ENCODE measurements at places on chromosomes 5 and 9. TPM values are rescaled to one million over a fixed set of nuclear protein-coding genes. Genes with fewer than 3 reads are reported as not detected.
A peak's percentile ranks its signal among the peaks of the same experiment; 100 is the strongest.

GRCh38 chr5:157870837-157871834 lies 12.2 kb upstream of the CLINT1 start:
- H3K4me1 ChIP-seq, result no peaks in the 10 kb centered on the region
- H3K27me3 ChIP-seq, result no peaks in the 10 kb centered on the region
- DNase-seq, result no peak
- H3K4me3 ChIP-seq, result no peak overlapping the region

DNA sequence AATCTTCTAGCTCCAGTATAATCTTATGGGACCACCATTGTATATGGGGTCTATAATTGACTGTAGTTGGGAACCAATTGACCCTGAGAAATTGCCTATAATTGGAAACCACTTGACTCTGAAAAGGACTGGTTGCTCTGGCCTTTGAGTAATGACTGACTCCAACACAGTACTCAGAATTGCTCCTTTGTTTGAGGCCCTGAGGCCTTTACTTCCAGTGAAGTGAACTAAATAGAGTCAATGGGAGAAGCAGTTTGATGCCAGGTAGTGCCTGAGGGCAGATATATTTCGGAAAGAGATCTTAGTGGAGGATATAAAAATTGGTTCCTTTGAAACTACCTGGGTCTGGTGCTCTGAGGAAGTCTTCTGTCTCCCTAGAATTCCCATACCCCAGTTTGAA lies 16.0 kb upstream of the TMEM171 start:
- no peaks in the 10 kb centered on the region for H3K27me3 ChIP-seq
- H3K27ac ChIP-seq, result no peak overlapping the region
- H3K4me1 ChIP-seq, result no peaks in the 10 kb centered on the region
- no peaks in the 10 kb centered on the region for H3K36me3 ChIP-seq
- no peak overlapping the region for H3K4me3 ChIP-seq

DNA sequence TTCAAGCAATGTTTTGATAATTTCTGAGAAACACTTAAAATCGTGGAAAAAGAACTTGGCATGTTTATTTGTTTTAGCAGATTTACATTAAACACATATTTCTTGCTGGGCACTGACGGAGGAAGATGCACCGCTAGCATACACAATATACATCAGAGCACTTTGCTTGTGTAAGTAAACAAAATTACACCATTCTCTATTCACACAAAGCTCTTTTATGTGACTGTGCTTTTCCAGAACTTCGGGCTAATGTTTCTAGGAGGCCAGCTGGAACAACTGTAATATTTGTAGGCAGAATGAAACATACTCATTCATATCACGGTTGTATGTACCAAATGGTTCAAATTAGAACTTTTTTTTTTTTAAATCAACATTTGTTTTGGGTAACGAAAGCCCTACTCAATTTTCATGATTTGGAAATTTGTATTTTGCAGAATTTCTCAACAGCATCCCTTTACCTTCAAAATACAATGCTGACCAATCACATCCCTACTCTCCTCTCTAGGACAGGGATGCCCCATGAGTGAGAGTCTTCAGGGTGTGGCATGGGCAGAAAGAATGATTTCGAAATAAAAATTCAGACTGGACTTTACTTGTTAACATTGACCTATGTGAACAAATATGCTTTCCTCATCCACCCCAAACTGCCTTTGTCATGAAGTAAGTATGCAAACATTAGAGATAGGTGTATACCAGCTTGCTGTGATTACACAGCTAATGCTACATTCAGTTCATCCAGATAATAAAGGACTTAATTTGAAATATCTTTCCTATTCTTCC lies 425.1 kb downstream of the BNC2 start:
- H3K27me3 ChIP-seq, result no peaks in the 10 kb centered on the region
- H3K27ac ChIP-seq, result no peak overlapping the region
- H3K36me3 ChIP-seq, result no peaks in the 10 kb centered on the region
- H3K4me1 ChIP-seq, result no peaks in the 10 kb centered on the region

DNA sequence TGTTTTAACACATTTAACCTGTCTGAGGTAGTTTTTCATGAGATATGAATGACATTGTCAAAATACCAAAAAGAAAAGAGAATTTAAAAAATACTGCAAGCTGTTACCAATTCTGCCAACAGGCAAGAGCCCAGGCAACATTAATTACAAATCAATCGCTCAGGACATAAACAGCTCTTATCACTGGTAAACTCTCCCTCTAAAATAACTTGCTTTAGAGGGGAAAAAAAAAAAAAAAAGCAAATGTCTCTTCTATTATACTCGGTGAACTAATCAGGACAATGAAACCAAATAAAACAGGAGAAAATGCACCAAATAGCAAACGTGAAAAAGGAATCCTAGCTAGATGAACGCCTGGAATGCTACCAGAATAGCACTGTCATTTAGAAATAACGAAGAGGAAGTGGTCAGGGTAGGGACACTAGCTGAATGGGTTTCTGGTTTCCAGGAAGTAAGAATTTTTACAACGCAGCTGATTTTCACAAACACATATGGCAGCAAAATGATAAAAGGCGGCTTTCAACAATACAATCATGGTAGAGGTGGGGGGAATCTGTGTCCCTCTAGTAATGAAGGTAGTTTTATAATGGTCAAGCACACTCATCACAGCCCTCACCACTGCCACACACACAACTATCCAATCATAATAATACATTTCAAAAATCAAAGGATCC lies 94.9 kb downstream of the DENND1A start:
- peaks cover 4% of the 10 kb centered on the region for H3K36me3 ChIP-seq
- DNase-seq, result peak; percentile 26
- peak overlapping the region; percentile 72 for H3K27ac ChIP-seq
- H3K4me3 ChIP-seq, result peak overlapping the region; percentile 7
- no peaks in the 10 kb centered on the region for H3K27me3 ChIP-seq

- H3K4me3 ChIP-seq, result no peak overlapping the region
- peaks cover 20% of the 10 kb centered on the region for H3K4me1 ChIP-seq
- no peak for DNase-seq
- H3K36me3 ChIP-seq, result no peaks in the 10 kb centered on the region
- no peaks in the 10 kb centered on the region for H3K27me3 ChIP-seq
- H3K27ac ChIP-seq, result no peak overlapping the region
Measured at GRCh38 chr5:173015598-173016455, 32.3 kb downstream of the ATP6V0E1 start.

DNA sequence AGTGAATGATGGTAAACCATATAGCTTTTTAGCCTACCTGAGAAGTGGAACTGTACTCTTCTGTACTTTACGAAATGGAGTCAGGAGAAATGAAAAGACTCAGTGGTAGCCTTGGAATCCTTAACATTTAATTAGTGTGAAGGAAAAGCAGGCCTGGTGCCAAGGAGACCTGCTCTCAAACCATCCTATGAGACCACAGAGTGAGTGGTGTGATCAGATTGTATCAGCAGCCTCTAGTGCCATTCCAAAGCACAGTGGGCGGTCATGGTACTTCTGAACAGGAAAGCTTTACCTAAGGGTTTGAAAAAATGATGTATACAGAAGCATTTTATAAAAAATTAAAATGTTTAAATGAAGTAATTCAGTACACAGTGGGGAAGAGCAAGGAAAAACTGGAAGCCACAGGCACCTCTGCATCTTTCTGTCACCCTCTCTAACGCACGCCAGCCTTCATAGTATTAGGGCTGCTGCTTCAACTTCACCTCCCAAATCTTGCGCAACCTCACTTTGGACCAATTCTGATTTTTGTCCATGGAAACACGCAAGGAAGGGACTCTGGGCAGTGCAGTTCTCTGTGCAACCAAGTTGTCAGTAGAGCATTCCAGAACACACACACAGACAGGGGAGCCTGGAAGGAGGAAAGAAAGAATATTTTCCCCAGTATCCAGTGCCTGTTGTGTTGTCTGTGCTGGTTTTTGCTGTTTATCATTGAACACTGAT lies 203.7 kb downstream of the SH3GL2 start:
- H3K4me3 ChIP-seq, result no peak overlapping the region
- H3K36me3 ChIP-seq, result no peaks in the 10 kb centered on the region
- H3K4me1 ChIP-seq, result no peaks in the 10 kb centered on the region
- H3K27ac ChIP-seq, result no peak overlapping the region
- DNase-seq, result no peak

- no peak overlapping the region for H3K27ac ChIP-seq
- no peaks in the 10 kb centered on the region for H3K27me3 ChIP-seq
- H3K4me1 ChIP-seq, result peaks cover 20% of the 10 kb centered on the region
Measured at GRCh38 chr5:6704361-6704851, 8.8 kb upstream of the TENT4A start.

DNA sequence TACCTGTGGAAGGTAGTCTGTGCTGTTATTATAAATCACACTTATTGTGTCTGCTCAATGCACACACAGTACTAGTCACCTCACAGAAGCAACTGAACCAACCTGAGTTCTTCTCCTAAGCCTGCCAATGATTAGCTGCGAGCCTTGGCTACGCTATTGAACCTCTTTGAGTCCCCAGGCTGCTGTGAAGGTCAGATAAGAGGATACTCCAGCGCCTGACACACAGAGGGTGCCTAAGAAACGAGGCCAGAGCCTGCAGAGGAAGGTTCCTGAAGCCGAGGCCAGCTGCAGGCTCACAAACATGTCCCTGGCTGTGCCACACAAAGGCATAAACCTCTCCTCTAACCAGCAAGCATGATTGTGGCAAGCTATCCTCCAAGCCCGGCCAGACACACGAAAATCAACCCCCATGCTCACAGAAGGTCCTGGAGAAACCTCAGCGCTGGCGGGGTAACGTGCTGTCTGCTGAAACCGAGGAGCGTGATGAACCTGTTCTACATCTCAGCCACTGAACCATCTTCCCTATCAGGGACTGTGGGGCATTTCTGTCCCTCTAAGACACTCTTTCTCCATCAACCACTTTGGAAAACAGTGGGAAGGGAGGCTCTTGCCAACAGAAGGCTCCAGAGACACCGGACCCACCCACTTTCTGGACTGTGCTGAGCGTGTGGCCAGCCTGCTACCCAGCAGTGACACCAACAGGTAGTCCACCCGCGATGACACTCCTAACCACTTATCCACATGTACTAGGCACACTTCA lies 53.2 kb upstream of the SLC25A51 start:
- H3K27ac ChIP-seq, result no peak overlapping the region
- H3K36me3 ChIP-seq, result no peaks in the 10 kb centered on the region
- no peak for DNase-seq
- H3K4me1 ChIP-seq, result no peaks in the 10 kb centered on the region
- H3K4me3 ChIP-seq, result no peak overlapping the region
- no peaks in the 10 kb centered on the region for H3K27me3 ChIP-seq

DNA sequence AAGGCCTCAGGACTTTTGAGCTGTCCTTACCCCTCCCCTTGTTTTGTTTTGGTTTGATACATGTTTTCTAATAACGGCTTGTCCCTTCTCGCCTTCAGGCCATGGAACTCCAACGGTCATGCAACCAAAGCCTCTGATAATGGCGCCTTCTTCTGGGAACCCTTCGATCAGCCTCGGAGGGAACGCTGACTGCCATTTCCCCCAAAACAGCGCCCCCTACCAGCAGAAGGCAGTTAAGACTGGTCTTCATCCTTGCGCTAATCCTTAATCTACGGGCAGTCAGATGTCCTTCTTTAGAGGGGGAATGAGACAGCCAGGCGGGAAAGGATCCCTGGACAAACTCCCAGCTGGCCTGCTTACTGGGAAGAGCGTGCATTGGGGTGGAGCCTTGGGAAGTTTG lies 276.6 kb downstream of the ICE1 start:
- no peaks in the 10 kb centered on the region for H3K36me3 ChIP-seq
- no peak overlapping the region for H3K4me3 ChIP-seq
- no peak overlapping the region for H3K27ac ChIP-seq
- DNase-seq, result peak; percentile 22
- no peaks in the 10 kb centered on the region for H3K4me1 ChIP-seq

The BAAT gene
- 0.09 TPM for total RNA-seq

The FBXW11 gene
- total RNA-seq, result 79.1 TPM

The UNC13B gene
- total RNA-seq, result 40.7 TPM

The ST8SIA4 gene
- total RNA-seq, result 0.71 TPM

The ENHO gene
- total RNA-seq, result 21.3 TPM

The CDC14B gene
- total RNA-seq, result 38.1 TPM

Data from neural progenitor cell (in vitro differentiated cells).